SK-MEL-5 (cell line): ENCODE measurements at places on chromosomes 3 and 15.

DNA sequence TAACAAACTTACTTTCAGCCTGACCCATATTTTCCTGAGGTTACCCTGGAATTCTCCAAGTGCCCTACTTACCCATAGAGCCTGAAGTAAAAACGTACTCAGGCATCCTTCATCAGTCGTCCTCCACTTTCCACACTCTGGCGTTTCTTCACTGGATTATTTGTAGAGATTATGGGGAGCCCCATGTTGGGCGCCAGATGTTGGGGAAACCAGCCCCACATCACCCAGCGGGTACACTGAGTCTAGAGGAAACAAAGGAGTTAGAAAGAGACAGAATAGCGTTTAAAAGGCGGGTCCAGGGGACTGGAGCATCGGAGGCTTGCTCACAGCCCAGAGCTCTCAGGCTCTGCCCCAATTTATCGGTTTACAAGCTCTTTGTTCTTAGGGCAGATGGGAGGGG, 9.7 kb upstream of the SLC28A2 start:
- no peak for DNase-seq

DNA sequence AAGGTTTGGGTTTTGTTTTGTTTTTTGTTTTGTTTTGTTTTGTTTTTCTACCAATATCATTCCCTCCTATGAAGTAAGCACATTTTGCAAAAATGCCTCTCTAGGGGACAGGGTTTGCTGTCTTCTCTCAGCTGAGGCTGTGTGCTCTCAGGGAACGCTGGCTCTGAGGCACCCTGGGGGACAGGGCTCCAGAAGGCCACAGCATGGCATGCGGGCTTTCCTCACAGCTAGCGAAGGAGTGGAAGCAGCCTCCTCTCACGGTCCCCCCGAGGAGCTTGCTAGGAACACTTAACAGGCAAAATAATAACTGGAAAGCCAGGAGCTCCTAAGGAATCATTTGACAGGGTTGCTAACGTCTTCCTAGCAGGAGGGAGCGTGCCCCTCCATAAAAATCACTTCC, 227.7 kb upstream of the ST8SIA2 start:
- no peak for DNase-seq

DNA sequence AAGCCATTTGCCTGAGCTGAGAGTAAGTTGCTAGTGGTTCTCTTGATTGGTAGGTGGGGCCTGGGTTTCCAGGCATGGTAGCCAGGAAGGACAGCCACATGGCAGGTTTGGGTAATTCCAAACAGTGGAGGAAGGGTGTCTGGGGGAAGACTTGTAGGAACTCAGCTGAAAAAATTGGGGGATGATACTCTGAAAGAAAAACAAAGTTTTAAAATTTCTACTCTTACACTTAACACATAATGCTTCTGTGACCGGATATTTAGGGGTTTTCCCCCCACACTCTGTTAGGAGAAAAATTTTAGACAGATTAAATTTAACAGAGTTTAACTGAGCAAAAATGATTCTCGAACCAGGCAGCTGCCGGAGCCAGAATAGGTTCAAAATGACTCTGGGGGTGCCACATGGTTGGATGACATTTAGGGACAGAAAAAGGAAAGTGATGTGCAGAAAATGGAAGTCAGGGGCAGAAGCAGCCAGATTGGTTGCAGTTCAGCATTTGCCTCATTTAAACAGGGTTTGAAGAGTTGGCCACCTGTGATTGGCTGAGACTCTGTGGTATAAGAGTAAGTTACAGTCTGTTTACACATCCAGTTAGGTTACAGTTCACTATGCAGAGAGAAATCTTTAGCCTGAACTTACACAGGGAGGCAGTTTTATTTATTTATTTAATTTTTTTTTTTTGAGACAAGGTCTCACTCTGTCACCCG, 8.1 kb downstream of the B2M start:
- peak; percentile 24 for DNase-seq

- DNase-seq: no peak
Observed at GRCh38 chr3:12793701-12794100, 2.8 kb upstream of the CAND2 start.

DNA sequence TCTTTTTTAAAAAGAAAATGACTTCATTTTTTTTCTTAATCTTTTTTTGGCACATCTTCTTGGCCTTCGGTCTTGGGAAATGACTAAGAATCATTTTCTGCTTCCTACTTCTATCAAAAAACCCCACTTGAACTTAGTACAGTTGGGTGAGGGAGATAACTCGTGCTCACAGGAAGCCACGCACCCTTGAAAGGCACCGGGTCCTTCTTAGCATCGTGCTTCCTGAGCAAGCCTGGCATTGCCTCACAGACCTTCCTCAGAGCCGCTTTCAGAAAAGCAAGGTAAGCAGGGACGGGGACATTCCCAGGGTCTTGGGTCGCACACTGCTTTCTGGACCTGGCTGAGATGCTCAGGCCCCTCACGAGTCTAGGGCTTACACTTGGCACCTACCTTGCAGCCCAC, at the start of gene CCR4:
Gene CCR4 (plus strand): TSS at position 235 of the 402 bp plus-strand sequence. CDS start 1,779 bp downstream, outside the sequence.
- no peak for DNase-seq

- no peak for DNase-seq
Observed at GRCh38 chr3:130786306-130786705, 39.7 kb upstream of the PIK3R4 start.

DNA sequence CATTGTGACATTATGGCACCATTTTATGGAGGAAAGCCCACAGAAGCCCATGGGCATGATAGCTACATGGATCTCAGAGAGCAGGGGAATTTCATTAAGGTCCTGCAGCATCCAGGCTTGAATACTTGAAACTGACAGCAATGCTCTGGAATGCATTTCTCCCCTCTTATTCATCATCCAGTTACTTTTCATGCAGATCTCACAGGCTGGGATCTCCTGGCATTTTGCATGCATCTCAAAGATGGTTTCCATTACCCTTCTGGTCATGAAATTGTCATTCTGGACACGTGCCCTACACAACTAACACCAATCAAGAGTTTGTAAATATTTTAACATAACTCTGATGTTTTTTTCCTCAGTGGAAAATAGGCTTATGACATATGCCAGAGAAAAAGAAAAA, 32.4 kb downstream of the VGLL3 start:
- no peak for DNase-seq

DNA sequence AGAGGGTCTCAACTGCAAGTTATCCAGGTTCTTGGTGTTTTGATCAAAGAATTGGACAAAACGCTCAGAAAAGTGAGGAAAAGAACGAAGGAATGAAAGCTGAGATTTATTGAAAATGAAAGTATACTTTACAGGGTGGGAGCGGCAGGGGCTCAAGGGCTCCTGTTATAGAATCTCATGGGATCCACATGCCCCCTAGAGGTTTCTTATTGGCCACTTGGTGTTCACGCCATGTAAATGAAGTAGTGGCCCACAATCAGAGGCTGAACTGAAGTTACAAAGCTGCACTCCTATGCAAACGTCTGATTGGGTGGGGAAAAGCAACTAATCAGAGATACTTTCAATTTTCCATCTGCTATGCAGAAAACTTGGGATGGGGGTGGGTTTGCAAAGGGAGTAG, 216.7 kb downstream of the PTPRG start:
- DNase-seq: peak; percentile 78

GRCh38 chr3:17823816-17824215, 81.4 kb upstream of the TBC1D5 start:
- no peak for DNase-seq

- DNase-seq: no peak
Observed at GRCh38 chr15:92682741-92683510, 27.4 kb upstream of the FAM174B start.

DNA sequence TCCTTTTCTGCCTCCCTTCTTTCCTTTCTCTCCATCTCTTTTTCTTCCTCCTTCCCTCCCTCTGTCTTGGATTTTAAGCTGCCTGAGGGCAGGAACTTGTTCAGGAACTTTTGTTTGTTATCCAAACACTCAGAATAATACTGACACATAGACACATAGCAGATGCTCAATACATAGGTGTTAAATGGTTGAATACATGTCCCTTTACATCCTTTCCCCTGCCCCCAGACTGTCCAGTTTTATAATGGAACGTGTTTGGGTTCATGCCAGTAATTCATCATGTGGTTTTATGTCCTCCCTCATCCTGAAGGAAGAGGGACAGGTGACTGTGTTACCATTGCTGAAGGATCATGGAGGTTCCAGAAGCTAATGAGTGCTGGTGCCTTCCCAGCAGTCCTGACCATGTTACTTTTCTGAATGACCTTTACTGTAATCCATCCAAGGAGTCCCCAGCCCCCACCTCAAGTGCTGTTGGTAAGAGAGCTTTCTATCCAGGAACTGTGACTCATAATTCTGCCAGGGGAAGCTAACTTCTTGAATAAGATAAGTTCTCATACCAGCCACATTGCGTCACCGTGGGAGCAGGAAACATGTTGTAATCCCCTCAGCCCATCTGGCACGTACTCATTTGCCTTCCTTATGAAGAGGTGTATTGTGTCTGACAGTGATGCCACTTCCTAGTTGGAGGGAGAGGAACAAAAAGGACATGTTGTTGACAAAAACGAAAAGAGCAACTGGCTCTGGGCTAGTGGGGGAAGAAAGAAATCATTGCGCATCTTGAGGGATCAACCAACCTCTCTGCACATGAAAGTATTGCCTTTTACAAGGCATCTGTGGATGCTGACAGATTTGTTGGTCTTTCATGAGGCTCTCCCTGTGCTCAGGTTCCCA, 52.4 kb downstream of the IL1RAP start:
- peak; percentile 100 for DNase-seq

- DNase-seq: no peak
Observed at GRCh38 chr15:101033801-101034200, 114.6 kb downstream of the LRRK1 start.

- DNase-seq: no peak
Observed at GRCh38 chr3:140377644-140378043, 300.2 kb upstream of the TRIM42 start.

GRCh38 chr3:41158947-41159346, 40.4 kb upstream of the CTNNB1 start:
- no peak for DNase-seq
